ENCODE measurements at places on chromosomes 7 and 10.
A peak's percentile ranks its signal among the peaks of the same experiment; 100 is the strongest.

DNA sequence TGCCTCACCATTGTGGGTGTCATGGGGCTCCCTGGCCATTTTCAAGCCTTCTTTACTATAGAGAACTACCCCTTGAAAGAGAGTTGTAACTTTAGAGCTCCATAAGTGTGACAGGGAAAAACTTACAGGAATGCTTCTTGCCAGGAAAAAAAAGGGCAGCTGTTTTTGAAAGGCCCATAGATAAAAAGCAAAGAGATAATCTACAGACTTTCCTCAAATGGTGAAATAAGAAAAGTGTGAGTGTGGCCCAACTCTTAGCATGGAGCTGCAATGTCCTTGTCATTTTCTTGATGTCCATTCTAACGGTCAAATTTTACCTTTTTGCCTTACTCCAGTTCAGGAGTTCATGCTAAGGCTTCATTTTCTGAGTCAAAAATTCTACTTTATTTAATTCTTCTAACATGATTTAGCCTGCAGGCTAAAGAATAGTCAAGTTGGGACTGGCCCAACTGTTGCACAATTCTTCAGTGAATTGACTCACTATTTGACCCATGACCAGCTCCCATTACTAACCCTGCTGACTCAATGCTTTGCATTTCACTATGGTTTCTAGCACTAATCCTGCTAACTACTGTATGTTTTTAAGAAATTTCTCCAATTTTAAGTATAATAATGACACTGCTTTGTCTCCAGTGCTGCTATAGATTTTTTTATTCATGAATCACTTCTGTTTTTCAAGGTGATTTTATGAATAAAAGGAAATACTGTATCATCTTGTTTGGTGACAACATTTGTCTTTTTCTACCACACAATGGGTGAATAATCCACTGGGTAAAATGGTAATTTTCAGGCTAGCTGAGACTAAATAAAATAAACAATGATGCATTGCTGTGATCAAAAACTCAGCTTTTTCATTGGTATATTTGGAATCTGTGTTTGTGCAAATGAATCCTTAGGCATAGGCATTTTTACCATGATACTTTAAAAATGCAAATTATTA is 41.4 kb upstream of the SGCE start:
- no peak for DNase-seq

- DNase-seq, result no peak
Measured at GRCh38 chr7:140484479-140484878, 5.2 kb upstream of the MKRN1 start.

DNA sequence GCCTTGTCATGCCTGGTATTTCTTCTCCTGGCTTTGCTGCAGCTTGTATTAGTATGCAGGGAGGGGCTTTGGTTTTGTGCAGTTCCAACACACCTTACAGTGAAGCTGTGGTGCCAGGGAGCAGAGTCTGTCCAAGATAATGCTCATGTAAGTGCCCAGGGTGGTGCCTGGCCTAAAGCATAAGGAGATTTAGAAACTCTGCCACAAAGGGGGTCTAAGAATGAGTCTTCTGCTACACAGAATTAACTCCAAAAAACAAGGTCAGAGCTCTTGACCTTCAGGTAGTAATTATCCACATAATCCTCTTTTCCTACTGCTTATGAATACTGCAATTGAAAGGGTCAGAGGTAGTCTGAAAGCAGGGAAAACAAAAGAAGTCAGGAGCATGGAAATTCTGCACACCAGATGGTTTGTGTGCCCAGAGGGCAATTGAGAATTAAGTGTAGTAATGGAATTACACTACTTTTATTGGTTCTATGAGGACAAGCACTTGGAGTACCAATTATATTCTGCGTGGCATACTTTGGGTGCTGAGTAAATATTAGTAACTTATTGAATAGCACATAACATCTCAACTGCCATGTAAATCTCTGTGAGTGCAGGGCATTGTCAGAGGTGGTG is 121.5 kb downstream of the KAT6B start:
- DNase-seq, result no peak

GRCh38 chr10:110711382-110711781 is 67.2 kb downstream of the RBM20 start:
- DNase-seq, result no peak

- no peak for DNase-seq
Measured at GRCh38 chr10:114349522-114350215, 54.6 kb downstream of the AFAP1L2 start.

DNA sequence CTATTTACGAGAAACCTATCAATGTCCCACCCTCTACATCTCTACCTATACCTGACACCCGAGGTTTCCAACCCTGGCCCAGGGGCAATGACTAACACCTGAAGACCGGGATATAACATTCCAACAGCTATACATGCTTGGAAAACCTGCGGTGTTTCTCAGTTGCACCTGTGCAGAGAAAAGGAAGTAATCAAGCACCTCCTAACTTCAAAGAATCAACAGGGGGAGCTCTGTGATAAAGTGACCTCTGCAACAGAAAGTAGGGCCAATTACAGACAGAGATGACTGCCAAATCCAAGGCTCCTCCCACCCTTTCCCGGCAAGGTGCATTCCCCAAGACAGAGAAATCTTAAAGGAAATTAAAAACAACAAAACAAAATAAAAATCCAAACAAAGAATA is 41.3 kb downstream of the CCDC6 start:
- DNase-seq, result no peak

DNA sequence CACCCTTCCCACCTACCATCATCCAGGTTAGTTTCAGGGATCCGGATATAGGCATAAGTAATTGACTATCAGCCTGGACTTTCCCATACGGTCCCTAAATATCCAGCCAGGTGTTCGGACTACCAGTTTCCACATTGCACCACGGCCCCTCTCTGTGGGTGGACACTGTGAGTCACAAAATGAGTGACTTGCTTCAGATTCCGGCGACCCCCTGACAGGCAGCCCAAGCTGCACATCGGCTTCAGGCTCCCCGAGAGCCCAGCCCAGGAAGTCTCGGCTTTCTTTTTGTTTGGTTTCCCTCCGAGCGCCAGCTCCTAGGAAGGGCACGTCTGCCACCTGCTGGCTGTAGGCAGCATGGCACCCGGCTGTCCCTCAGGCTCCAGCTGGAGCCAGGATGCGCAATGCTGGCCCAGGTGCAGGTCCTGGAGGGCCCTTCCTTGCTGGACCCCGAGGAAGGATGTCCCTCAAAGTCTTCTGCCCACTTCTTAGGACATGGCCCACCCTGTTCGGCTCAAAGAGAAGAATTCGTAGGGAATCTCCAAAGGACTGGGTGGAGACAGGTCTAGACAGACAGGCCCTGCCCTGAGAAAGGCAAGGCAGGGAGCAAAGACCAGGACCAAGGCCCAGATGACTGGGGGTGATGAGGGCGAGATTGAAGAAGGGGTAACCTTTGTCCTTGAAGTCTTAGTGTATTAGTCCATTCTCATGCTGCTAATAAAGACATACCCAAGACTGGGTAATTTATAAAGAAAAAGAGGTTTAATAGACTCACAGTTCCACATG is 10.6 kb downstream of the HABP2 start:
- peak; percentile 46 for DNase-seq

DNA sequence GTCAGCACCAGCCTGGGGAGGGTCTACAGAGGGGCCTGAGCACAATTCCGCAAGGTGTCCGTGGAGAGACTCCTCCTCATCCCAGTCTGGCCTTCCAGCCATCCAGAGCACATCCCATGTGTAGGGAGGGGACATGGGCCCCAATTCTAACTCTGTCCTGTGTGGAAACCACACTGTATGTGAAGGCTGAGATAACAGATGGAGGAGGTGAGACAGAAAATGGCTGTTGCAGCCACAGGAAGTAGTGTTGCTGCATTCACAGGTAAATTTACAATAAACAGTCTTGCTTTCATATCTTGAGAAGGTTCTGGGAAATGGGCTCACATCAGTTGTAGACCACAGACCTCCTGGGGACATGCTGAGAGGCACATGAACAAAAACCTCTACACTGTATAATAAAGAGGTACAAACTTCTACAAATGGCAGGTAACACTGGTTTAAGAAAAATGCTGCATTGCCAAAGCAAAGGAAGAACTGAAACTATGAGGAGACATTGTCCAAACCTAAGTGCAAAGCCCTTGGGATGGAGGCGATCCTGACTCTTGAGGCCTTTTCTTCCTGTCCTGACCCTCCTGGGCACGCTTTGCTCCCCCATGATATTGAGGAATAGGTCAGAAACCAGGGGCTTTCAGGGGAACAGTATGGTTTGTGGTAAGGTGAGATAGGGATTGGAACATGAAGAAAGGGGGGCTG is 21.6 kb upstream of the GIMAP2 start:
- no peak for DNase-seq

GRCh38 chr7:72325561-72325960 is 86.6 kb downstream of the CALN1 start:
- no peak for DNase-seq

- no peak for DNase-seq
Measured at GRCh38 chr7:1861799-1862458, 191.9 kb downstream of the ELFN1 start.

DNA sequence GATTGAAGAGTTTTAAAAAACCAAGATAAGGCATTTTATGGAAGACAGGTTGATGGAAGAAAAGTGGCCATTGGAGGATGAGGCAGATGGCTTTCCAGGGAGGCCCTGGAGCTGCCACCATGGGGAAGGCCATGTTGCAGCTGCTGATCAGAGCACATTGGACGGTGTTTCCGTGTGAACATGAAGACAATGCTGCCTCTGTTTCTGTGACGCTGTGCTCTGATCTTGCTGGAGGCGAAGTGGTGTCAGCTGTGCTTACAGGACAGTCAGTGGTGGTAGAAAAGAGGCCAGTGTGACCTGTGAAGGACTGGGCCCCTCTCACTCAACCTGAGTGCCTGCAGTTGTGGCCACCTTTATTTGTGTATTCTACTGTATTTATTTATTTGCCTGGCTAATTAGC is 132.9 kb downstream of the FAM204A start:
- DNase-seq, result no peak

DNA sequence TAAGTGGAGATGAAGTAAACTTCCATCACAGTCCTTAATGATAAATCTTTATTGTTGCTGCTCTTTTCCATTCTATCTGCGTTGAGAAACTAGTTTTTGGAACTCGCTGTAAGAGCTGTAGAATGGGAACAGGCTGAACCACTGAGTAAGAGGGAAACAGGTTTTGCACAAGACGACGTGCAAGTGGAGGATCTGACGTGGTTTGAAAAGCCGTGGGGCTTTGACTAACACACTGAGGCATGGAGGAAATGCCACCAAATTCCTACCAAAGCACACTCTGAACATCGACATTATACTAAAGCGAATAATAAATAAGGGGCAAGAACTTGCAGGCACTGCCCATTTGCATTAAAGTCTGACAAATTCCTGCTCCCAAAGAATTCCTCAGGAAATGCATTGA is 160.6 kb downstream of the KLF6 start:
- DNase-seq, result no peak

GRCh38 chr7:155227004-155227787 is 70.5 kb upstream of the INSIG1 start:
- DNase-seq, result no peak

- no peak for DNase-seq
Measured at GRCh38 chr10:49348593-49348992, 47.3 kb downstream of the DRGX start.

DNA sequence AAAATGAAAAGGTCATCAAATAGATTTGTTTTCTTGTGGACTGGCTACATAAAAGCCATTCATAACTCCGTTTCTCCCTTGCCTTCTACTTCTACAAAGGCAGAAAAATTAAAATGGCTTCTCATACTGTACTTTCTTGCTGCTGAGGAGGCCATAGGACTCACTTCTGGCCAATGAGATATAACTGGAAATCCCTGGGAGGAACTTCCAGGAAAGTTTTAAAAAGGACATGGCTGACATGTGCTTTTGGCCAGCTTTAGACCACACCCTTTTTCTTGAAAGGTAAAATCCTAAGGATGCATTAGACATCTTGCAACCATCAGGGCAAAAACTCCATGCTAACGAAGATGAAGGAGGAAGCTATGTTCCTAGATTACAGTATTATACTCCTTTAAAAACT is 58.5 kb downstream of the PDZD8 start:
- no peak for DNase-seq

DNA sequence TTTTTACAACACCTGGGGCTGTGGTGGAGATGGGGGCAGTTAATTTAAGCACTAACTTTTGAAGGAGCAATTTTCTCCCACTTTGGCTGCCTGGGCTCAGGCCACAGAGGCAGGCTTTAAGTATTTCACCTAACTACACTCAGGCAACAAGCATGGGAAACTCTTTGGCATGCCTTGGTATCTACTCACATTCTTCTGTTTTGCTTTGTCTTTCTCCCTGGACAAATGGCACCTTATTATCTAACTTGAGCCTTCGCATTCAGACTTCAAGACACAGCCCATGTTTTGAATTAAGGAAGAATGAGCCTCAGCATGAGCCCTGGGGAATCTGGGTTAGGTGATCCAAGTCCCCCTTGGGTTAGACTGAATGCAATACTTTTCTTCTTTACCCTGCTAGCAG is 31.8 kb upstream of the BMPER start:
- no peak for DNase-seq

DNA sequence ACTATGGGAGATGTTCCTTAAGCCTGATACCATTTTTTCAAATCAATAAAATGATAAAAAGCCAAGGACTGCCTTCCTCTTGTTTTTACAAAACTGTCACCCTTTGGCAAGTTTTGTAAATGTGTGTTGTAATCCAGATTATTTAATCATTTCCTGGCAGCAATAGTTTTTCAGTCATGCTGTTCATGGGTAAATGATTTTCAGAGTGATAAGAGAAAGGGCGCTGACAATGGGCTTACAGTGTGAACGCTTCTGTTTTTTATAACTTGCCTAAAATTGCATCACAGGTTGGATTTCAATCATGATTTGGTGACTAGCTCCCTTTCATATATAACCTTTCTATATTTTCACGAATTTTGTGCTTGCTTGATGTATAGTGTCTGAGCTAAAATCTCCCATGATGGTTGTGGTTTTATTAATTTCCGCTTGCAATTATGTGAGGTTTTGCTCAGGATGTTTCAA is 19.0 kb upstream of the DMBT1 start:
- DNase-seq, result no peak

- no peak for DNase-seq
Measured at GRCh38 chr10:133391761-133392518, 2.0 kb upstream of the MTG1 start.
